ENCODE measurements at places on chromosomes 12 and 14.

DNA sequence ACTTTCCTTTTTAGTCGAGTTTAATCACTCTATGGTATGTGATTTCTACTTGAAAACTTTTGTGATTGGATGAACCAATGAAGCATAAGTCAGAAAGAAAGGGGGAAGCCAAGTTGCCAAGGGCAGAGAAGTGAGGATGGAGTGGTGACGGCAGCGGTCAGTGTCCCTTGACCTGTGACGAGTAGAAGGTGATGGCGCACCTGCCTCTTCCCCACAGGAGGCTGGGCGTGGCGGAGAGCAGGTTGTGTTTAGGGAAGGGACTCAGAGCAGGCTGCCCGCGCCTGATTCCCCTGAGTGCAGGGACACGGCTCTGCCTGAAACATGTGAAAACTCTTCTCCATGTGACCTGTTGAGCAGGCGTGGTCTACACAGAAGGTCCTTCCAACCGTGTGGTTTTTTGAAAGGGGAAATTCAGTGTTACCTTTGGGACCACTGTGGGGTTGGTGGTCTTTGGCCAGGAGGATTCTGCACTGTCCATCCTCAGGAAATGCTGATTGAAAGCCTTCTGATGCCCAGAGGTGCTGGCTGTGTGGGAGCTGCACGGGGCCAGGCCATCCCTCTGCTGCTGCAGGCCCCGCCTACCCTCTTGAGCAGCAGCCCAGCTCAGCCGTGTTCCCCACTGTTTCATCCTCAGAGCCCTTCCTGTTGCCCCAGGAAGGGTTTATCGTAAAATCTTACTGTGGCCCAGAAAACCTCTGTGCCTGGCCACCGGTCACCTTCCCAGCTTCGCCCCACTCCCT lies 23.5 kb upstream of the AMN start:
- DNase-seq: no peak

GRCh38 chr14:28751467-28752058 lies 15.0 kb upstream of the FOXG1 start:
- DNase-seq: peak; percentile 3

DNA sequence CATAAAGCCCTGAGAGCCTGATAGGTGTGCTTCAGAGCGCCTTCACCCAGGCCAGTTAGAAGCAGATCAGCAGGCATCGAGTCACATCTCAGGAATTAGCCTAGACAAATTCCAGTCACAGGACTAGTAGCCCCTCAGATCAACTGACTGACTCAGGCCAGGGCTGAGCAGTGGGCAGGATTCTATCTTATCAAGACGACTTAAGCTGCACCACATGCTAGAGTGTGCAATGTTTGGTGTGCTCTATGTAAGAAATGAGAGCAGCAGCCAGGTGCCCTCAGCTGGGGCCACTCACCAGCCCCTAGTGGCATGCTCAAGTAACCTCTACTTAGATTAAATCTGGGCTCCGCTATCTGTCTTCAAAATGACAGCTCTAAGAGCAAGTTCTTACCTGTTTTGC lies 19.7 kb upstream of the NGB start:
- DNase-seq: no peak

GRCh38 chr14:48723841-48724495 lies 862.2 kb downstream of the RPS29 start:
- DNase-seq: no peak

- no peak for DNase-seq
Observed at GRCh38 chr12:93526786-93527428, 45.6 kb upstream of the SOCS2 start.

DNA sequence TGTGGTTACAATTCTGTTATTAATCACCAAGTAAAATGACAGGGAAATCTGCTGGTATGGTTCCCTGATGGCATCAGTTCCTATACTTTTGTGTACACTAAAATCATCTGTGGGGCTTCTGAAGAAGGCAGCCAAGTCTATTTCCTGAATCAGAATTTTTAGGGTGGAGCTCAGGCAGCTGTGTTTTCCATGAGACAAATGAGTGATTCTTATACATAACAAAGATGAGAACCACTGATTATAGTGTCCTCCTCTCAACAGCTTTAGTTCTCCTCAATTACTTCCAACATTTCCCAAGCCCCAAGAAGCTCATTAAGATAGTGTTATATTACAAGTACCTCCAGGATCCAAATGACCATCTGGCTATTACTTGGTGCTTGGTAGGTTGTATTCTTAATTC lies 64.5 kb upstream of the USP44 start:
- no peak for DNase-seq

- DNase-seq: no peak
Observed at GRCh38 chr12:44331269-44331668, 495.4 kb downstream of the TMEM117 start.

DNA sequence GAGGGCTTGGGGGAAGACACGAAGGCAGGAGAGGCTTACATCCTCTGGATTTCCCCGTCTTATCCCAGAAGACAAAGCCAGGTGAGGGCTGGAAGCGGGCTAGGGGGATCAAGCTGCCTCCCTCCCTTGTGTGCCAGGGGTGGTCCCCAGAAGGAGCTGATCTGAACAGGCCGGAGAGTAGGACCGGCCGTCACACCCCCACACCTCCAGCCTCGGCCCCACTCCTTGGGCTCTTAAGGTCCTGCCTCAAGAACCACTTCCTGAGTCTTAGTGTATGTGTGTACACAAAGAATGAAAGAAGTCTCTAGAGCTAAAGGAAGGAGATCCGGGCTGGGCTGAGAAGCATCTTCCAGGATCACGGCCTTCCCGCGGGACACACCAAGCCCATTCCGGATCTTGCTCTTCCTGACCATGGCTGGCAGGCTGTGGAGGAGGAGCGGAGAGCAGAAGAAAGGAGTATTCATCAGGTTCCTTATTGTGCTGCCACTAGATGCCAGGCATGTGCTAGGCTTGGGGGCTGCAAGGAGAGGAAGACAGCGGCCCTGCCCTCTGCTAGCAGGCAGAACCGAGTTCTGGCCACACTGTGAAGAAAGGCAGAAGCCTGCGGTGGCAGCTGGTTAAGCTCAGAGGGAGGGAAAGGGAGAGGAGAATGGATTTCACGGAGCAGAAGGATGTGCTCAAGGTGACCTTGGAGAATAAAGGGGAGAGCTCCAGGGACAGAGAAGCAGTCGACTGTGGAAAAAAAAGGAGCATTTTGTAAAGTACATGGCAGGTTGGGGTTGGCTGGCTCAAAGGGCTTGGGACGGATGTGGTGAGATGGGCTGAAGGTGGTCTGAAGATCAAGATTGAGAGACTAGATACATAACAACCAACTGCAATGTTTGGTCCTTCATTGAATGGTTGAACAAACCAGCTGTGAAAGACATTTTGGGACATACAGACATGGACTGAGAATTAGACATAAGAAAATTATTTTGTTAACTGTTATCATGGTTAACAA lies 1.3 kb upstream of the CD63 start:
- DNase-seq: no peak

DNA sequence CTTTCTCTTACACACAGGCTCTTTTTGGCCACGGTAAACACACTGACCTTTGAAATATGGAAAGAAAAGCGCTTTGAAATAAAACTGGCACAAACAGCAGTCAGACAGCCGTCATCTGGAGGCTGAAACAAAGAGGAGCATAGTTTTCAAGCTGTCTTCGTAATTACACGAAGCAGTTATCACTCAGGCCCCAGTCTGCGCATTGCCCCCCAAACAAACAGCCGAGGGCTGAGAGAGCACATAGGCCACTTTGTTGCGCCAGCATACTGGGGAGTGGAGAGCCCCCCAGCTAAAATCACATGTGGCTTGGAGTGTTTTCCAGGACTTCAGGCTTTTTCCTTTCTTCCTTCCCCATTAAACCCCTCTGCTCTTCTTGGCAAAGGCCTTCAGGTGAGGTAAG lies 142.9 kb upstream of the BTG1 start:
- DNase-seq: no peak

DNA sequence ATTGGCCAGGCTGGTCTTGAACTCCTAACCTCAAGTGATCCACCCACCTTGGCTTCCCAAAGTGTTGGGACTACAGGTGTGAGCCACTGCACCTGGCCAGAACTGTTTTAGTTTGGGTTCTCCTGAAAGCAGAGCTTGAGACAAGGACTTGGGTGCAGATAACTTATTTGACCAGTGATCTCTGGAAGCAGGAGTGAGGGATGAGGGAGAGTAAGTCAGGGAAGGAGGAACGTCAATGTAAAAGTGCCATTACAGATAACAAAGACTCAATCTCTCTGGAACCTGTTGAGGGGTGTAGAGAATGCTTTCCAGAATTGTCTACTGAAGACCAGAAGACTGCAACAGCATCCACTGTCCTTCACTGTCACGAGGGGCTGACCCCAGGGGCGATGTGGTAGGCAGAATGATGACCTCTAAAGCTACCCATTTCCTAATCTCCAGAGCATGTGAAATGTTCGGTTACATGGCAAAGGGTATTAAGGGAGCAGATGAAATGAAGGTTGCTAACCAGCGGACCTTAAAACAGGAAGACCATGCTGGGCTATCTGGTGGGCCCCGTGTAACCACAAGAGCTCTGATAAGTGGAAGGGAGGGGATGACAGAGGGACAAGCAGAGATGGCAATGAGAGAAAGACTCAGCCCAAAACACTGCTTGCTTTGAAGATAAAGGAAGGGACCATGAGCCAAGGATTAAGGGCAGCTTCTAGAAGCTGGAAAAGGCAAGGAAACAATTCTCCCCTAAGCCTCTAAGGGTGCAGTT lies 207.8 kb downstream of the RBM19 start:
- no peak for DNase-seq

GRCh38 chr12:116813271-116814041 lies 67.8 kb downstream of the HRK start:
- no peak for DNase-seq

GRCh38 chr12:83389237-83389996 lies 702.7 kb downstream of the TMTC2 start:
- DNase-seq: no peak

DNA sequence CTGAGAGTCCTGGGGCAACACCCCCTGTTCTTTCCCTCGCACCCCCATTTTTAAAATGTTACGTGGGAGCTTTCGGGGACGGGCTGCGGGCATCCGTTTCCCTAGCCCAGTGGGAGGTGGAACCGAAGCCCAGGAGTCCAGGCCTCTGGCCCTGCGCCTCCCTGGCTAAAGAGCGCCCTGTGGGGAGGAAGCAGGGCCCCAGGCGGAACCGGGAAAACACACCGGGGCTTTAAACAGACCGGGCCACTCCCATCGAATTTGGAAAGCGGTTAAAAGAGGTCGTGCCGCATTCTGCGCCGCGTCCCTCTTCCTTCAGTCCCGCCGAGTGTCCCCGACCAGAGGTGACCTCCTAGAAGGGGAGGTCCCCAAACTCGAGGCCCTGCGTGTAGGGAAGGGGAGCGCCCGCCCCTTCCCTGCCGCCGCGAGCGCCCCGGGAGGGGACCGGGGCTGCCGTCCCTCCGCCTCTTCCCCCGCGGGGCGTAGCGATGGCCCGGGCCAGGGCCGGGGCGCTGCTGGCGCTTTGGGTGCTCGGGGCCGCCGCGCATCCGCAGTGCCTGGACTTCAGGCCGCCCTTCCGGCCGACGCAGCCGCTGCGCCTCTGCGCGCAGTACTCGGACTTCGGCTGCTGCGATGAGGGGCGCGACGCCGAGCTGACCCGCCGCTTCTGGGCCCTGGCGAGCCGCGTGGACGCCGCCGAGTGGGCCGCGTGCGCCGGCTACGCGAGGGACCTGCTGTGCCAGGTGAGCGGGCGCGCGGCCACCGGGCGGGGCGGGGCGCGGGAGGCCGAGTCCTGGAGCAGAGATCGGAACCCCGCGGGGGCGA lies at the start of gene HHIPL1:
Gene HHIPL1, plus strand, starts transcription at position 407 of the 822 bp plus-strand sequence. Its CDS starts 79 bp downstream, at position 486.
- DNase-seq: no peak

GRCh38 chr14:77180726-77181602 lies 634 bp upstream of the TMEM63C start:
- DNase-seq: no peak

GRCh38 chr12:49578471-49579112 lies 10.7 kb upstream of the MCRS1 start:
- no peak for DNase-seq

GRCh38 chr12:26271889-26272492 lies 76.6 kb downstream of the SSPN start:
- DNase-seq: no peak

DNA sequence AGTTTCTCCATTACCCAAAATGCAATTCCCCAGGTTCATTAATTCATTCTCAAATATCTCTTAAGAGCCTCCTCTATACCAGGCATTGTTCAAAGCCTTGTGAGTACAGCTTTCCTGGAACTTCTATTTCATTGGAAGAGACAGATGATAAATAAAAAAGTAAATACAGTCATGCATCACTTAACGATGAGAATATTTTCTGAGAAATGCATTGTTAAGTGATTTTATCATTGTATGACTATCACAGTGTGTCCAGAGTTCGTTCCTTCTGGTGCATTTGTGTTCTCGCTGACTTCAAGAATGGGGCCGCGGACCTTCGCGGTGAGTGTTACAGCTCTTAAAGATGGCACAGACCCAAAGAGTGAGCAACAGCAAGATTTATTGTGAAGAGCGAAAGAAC lies 66.0 kb downstream of the ANO4 start:
- DNase-seq: no peak

DNA sequence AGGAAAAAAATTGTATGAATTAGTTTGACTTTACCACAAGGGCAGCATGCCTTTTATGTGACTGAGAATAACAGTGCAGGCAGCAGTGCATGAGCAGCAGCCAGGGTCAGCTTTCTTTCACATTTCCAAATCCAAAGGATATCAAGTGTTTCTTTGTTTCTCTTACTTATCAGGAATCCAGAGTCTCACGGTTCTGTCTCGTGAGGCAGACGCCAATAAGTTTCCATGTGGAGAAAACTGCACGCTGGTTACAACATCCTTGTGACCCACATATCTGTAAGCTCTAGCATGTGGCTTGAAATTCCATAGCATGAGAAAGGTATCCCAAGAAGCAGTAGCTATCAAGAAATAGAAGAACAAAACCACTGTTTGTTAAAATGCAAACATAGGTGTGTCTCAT lies 27.6 kb downstream of the GALNT4 start:
- DNase-seq: no peak

GRCh38 chr12:75738486-75738885 lies 227.1 kb upstream of the KRR1 start:
- DNase-seq: no peak

DNA sequence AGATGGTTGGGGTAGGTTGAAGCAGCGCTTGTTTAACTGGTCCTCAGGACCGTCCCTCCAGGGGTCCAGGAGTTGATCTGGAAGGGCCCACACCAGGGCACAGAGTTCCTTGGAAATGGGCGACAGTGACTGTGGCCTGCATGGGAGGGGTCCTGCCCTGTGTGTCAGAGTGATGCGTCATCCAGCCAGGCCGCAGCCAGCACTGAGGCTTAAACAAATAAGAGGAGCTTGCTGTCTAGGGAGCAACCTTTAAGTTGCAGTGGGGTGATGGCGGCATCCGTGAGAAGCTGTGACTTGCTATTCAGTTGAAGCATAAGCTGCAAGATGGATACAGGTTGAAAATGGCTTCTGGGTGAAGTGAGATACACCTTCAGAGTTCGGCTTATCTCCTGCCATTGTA lies 20.2 kb downstream of the DCAF4 start:
- DNase-seq: no peak

Measured in KG1 (cell line).